Activated CD4-positive, alpha-beta T cell treated with anti-CD3 and anti-CD28 coated beads for 24 hours (primary cell): ENCODE measurements at places on chromosomes 6 and 20.

GRCh38 chr6:70303034-70303525 lies at the start of gene COL9A1:
TSS of gene COL9A1 (minus strand) at chr6:70303084. CDS start at chr6:70302924, 160 bp downstream.
- DNase-seq, result no peak

DNA sequence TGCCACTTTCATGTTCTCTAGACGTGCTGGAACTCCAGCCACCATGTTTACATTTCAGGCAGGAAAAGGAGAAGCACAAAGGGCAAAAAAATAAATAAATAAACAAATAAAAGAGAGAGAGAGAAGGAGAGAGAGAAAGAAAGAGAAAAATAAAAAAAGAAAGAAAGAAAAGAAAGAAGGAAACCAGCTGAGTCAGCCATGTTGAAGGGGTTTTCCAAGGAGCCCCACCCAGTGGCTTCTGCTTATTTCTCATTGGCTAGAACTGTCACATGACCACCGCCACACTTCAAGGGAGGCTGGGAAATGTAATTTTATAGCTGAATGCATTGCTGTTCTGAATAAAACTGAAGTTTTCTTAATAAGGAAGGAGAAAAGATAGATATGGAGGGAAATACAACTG lies 71.1 kb downstream of the BFSP1 start:
- DNase-seq, result no peak

GRCh38 chr20:40019510-40019909 lies 669.5 kb downstream of the MAFB start:
- no peak for DNase-seq

GRCh38 chr20:60345106-60345505 lies 386.9 kb downstream of the CDH26 start:
- DNase-seq, result no peak

DNA sequence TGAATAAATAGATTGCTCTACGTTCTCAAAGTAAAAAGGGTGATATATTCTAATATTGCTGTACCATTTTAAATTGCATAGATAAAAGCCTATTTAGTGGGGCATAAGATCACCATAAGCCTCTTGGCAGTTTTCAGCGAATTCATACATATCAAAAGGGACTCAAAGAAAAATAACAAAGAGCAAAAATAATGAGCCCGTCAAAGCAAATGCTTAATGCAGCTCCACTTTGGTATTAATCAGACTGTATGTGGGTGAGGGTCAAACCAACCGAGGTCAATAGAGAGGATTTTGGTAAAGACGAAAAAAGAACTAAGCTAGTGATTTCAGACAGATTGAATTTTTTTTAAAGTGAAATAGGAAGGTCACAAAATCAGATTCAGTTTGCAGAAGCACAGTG lies 598.8 kb downstream of the GRIK2 start:
- DNase-seq, result no peak

DNA sequence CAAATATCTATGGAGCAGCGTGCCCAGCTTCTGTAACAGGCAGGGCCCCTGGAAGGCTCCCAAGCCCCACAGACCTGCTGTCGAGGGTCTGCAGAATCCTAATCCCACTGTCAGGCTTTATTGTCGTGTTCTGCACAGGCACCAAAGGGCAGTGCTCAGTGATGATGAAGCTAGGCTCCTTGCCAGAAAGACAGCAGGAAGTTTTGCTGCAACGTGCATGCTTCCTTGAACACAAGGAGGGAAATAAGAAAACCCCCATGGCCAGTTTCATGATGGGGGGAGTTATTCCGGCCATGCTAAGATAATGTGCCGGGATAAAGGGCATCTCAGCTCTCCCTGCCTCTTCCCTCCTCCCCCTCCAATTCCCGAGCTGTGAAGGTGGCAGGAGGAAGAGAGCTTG lies 109.4 kb upstream of the KCNG1 start:
- DNase-seq, result no peak
